IMR-90 (cell line): ENCODE measurements at places on chromosomes 5 and 9. TPM values are rescaled to one million over a fixed set of nuclear protein-coding genes. Genes with fewer than 3 reads are reported as not detected.

Gene LCN15
- not detected in 2 replicates for total RNA-seq

Gene SHB
- total RNA-seq: 6.1 and 7.8 TPM in 2 replicates

Gene SV2C
- total RNA-seq: not detected in 2 replicates

Gene TAF1L
- under 0.01 TPM in 1 of 2 replicates, not detected in the other for total RNA-seq

Gene LIX1
- total RNA-seq: not detected in 2 replicates

Gene BRD9
- 40.0 and 43.4 TPM in 2 replicates for total RNA-seq

Gene OBP2B
- not detected in 2 replicates for total RNA-seq

GRCh38 chr5:32258424-32258823 is 54.3 kb downstream of the MTMR12 start:
- peaks cover 9% of the 10 kb centered on the region for H3K4me1 ChIP-seq
- no peak overlapping the region for H3K4me3 ChIP-seq
- H3K27ac ChIP-seq: no peak overlapping the region
- DNase-seq: no peak

GRCh38 chr9:79569814-79570447 is 1.8 kb upstream of the TLE4 start:
- no peaks in the 10 kb centered on the region for H3K36me3 ChIP-seq
- H3K4me3 ChIP-seq: peak overlapping the region; percentile 58
- DNase-seq: peak; percentile 18

DNA sequence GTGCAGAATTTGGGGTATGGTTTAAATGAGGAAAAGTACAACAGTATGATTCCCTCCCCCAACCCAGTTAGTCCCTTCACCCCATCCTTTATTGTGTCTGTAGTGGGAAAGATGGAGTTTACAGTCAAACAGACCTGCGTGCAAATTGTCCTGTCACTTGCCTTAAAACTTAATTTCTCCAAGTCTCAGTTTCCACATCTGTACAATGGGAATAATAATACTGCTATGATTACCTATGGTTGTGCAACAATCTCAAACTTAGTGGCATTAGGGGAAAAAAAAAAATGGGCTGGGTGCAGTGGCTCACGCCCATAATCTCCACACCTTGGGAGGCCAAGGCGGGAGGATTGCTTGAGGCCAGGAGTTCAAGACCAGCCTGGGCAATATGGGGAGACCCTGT is 35.8 kb upstream of the CTNNA1 start:
- peaks cover 14% of the 10 kb centered on the region for H3K27me3 ChIP-seq
- no peak for DNase-seq
- H3K36me3 ChIP-seq: no peaks in the 10 kb centered on the region

GRCh38 chr9:99762470-99762869 is 59.2 kb upstream of the NR4A3 start:
- no peak for DNase-seq
- no peaks in the 10 kb centered on the region for H3K4me1 ChIP-seq
- H3K36me3 ChIP-seq: no peaks in the 10 kb centered on the region
- no peak overlapping the region for H3K4me3 ChIP-seq
- H3K27ac ChIP-seq: no peak overlapping the region

DNA sequence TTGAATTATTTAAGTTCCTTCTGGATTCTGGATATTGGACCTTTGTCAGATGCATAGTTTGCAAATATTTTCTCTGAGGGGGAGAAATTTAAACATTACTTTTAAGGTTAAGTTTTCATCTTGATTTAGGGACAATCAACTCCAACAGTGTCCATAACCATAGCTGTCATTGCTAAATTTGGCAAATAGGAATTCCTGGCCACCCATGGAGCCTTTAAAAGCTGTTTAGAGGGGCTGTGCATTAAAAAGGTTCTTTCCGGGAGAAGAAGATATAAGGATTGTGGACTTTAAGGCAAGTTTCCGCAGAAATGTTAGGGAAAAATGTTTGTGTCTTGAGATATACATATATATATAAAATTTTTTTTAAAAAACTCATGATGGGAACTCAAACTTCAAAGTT is 339.7 kb downstream of the ADAMTS6 start:
- H3K4me1 ChIP-seq: peaks cover 18% of the 10 kb centered on the region
- H3K27ac ChIP-seq: peak overlapping the region; percentile 47
- H3K27me3 ChIP-seq: no peaks in the 10 kb centered on the region
- no peak for DNase-seq

- H3K27ac ChIP-seq: peak overlapping the region; percentile 79; the same call in 1 of the 2 replicates
- H3K36me3 ChIP-seq: no peaks in the 10 kb centered on the region
- peak; percentile 35 for DNase-seq
- peaks cover 26% of the 10 kb centered on the region for H3K4me1 ChIP-seq
- no peaks in the 10 kb centered on the region for H3K27me3 ChIP-seq
Observed at GRCh38 chr9:92504881-92505280, 22.6 kb upstream of the ASPN start.

DNA sequence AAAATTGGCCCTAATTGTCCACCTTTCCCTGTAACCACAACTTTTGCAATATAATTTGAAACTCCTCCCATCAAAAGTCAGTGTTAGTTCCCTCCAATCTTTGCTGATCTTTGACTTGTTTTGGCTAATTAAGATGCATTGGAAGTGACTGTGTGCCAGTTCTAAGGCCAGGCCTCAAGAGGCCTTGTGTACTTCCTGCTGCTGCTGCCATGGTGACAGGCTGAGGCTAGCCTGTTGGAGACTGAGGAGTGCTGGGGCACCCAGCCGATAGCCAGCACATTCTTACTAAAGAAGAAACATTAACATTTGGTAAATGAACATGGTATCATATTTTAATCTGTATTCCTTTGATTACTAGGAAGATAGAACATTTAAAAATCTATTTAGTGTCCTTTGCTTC is 86.5 kb downstream of the SREK1 start:
- no peak overlapping the region for H3K4me3 ChIP-seq
- no peaks in the 10 kb centered on the region for H3K36me3 ChIP-seq
- no peaks in the 10 kb centered on the region; the same call in none of the 2 replicates for H3K27me3 ChIP-seq
- no peak for DNase-seq
- H3K27ac ChIP-seq: no peak overlapping the region
- no peaks in the 10 kb centered on the region for H3K4me1 ChIP-seq

DNA sequence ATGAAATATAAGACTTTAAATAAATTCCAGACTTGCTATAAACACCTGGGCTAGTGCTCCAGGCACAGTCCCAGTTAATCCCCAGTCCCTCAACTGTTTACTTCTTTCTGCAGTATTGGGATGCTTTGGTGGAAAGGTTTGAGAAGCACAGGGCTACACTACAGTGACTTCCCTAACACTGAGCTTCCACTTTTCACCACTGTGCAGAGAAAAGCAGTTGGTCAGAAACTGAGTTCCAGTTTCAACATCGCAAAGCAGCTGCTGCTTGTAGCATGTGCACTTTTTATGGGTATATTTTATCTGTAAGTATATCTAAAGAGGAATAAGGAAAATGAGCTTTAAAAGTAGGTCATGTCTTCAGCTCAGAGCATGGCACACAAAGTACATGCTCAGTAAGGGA is 339.7 kb downstream of the NTRK2 start:
- H3K27me3 ChIP-seq: no peaks in the 10 kb centered on the region
- H3K4me3 ChIP-seq: no peak overlapping the region
- no peaks in the 10 kb centered on the region for H3K36me3 ChIP-seq
- no peaks in the 10 kb centered on the region for H3K4me1 ChIP-seq
- DNase-seq: no peak

GRCh38 chr9:81825846-81826516 is 102.2 kb upstream of the SPATA31D4 start:
- no peak overlapping the region for H3K27ac ChIP-seq
- H3K36me3 ChIP-seq: no peaks in the 10 kb centered on the region
- no peaks in the 10 kb centered on the region for H3K27me3 ChIP-seq
- DNase-seq: peak; percentile 30
- peaks cover 20% of the 10 kb centered on the region for H3K4me1 ChIP-seq

DNA sequence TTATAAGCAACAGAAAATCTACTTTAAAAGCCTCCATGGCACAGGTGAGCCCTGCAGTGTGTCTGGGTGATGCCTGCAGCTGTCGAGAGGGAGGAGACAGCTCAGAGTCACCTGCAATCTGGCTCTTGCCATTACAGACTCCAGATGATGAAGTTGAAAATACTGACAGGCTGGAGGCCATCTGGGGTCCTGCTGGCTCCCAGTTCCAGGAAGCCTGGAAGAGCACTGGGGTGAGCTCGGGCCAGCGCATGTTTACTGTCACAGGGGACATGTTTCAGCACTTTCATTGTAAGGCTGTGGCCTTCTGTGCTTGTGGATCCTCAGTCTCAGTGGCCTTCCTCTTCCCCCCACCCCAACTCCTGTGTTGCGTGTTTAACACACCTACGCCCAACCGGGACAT is 28.4 kb downstream of the CEL start:
- no peak for DNase-seq
- H3K36me3 ChIP-seq: no peaks in the 10 kb centered on the region
- no peak overlapping the region for H3K27ac ChIP-seq
- no peaks in the 10 kb centered on the region for H3K4me1 ChIP-seq
- H3K27me3 ChIP-seq: peaks cover 3% of the 10 kb centered on the region; the same call in 1 of the 2 replicates

- H3K27ac ChIP-seq: no peak overlapping the region
- no peaks in the 10 kb centered on the region for H3K27me3 ChIP-seq
- H3K4me3 ChIP-seq: no peak overlapping the region
Observed at GRCh38 chr5:26737348-26738265, 300.8 kb downstream of the CDH9 start.

GRCh38 chr9:82513976-82514735 is 525.6 kb downstream of the SPATA31D1 start:
- no peak for DNase-seq
- H3K4me3 ChIP-seq: no peak overlapping the region
